Transverse colon (tissue), 4 donors: ENCODE measurements at places on chromosomes 4 and X.

- DNase-seq, result no peak
Observed at GRCh38 chrX:110440016-110440805, 81.6 kb downstream of the RTL9 start.

GRCh38 chr4:165517216-165517615, 138.4 kb downstream of the CPE start:
- DNase-seq, result no peak

GRCh38 chr4:1336088-1336491, 10.9 kb upstream of the UVSSA start:
- no peak for DNase-seq

DNA sequence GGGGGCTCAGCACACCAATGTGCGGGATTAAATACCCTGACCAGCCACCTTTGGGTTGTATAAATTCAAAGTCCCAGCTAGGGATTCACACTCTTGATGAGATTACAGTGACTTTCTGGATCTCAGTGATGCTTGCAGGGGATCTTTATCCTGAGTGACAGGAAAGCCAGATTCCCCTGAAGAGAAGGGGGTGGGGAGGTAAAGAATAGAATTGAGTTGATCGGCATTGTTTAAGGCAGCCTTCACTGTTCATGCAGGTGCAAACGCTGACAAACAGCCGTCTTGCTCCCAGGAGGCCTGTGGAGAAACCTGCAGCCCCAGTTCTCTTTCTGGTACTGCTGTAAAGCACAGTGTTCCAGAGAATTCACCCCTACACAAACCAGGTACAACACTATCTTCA, 19.0 kb downstream of the CXXC4 start:
- no peak for DNase-seq

GRCh38 chr4:38856524-38857337, at the start of gene TLR6:
TSS of gene TLR6 (minus strand) at chr4:38856817. CDS start at chr4:38829473, 27,344 bp downstream.
- DNase-seq, result peak; percentile 76

DNA sequence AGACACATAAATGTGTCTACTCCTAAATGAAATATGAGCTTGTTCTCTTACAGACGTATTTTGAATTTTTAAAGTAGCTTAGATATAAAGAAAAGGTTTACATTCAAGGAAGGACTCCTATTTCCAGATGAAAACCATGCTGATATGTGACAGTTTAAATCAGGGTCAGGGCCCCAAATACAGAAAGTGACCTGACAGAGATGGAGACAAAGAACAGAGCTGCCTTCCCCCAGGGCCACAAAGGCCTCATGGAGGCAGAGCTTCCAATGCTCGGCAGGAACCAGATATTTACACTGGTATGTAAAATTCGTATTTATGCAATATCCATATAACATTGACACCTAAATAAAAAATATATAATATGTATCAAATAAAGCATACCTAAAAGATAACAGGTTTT, 124.0 kb downstream of the PRDM5 start:
- no peak for DNase-seq

DNA sequence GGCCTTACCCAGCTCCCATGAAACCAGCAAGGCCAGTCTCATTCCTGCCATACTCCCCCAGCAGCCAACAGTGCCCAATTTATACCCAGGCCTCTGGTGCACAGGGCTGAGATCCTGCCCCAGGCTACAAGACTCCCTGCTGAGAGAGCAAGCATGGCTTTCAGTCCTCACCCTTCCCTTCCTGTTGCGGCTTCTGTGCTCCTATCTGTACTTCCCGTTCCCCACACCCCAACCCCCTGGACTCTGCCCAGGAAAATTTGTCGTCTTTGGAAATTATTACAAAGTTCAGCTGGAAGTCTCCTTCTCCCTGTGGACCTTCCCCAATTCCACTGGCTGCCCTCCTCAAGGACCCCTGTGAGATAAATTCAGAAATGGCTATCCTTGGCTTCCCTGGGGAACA, 84.1 kb upstream of the GK2 start:
- DNase-seq, result no peak

DNA sequence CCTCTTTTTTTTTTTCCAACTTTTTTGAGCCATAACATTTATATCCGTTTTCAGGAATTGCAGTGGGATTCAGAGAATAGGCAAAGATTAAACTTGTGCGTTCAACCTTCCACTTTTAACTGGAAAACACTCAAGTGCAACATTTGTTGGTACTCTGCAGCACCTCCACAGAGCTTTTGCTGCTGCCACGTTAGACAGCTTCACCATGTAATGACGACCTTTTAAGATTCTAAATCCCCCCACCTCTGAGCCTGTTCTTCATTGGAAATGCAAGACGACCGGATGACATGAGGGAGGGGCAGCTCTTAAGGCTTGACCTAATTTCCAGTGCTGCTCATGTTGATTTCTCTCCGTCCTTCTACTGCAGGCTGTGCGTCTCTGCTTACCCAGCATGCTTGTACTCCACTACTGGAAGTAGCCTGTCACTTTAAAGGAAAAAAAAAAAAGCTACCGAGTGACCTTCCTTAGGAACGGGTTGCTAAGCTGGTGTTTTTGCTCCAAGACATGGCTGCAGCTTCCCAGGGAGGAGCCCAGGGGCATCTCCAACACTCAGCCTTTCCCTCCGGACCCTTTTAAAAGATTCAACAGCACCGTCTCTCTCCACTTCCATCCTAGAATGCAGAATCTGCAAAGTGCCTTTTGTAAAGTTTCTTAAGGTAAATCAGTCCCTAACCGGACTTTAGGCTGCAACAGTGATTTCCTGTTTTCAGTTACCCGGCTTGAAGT, at the start of gene CC2D2A:
CC2D2A (plus strand) TSS at position 481 of the 726 bp plus-strand sequence. CDS start 6,051 bp downstream, outside the sequence.
- peak; percentile 13 for DNase-seq

DNA sequence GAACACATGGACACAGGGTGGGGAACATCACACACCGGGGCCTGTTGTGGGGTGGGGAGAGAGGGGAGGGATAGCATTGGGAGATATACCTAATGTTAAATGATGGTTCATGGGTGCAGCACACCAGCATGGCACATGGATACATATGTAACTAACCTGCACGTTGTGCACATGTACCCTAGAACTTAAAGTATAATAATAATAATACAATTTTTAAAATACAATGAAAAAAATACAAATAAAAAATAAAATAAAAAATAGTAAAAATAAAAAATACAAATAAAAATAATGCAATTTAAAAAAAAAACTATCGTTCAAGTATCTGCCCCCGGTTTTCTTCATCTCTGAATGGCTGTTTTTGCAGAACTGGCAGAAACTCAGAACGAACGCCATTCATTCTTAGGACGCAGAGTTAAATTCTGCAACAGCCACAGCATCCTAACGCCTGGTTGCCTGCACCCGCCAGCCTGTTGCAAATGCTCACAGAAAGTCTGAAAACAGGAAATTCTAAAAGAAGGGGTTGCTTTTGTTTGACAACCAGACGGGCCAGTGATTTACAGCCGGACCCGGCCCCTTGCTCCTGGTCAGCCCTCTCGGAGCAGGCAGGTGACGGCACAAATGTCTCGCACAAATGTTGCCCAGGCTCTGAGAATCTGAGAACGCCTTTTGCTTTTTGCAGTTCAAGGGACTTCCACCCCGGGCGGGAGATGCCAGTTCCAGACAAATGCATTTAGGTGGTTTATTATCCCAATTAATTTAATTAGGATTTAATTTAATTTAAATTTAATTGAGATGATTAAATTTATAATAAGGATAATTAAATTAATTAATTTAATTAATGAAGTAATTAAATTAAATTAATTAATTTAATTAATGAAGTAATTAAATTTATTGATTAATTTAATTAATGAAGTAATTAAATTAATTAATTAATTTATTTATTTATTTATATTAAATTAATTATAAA, 47.8 kb downstream of the CRLF2 start:
- no peak for DNase-seq

GRCh38 chr4:128787509-128788311, 21.8 kb upstream of the JADE1 start:
- DNase-seq, result no peak

GRCh38 chr4:27010334-27010940, 149.8 kb downstream of the STIM2 start:
- DNase-seq, result peak; percentile 63

DNA sequence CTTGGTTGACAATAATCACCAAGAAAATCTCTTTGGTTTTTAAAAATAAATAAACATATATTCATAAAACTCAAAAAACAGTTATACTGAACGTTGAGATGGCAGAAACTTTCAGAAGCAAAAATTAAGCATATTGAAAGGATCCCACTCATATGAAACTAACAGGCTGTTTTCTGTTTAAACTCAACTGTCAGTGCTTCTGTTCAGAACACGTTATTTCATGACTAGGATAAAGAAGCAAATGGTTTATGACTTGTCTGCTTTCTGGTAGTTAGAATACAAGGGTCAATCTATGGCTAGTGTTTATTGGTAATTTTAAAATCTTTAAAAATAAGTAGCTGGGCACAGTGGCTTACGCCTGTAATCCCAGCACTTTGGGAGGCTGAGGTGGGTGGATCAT, 4.1 kb downstream of the GPR82 start:
- DNase-seq, result no peak

DNA sequence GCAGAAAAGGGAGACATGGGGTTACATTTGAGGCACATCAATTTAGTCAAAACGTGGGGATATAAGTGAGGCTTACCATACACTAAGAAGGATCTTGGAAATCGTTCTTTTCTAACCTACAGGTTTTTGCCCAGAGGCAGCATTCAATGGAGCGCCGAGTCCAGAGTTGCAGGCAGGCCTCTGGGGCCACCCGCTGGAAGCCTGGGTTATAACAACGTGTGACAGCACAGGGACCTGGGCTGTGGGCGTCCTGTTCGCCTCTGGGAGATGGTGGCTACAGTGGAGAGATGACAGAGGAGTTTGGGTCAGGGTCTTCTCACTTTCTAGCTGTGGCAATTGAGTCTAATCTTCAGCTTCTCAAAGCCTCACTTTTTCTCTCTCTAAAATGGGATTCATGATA, 53.9 kb downstream of the ENPP6 start:
- peak; percentile 54 for DNase-seq

- no peak for DNase-seq
Observed at GRCh38 chrX:12026481-12026880, 111.8 kb upstream of the FRMPD4 start.

DNA sequence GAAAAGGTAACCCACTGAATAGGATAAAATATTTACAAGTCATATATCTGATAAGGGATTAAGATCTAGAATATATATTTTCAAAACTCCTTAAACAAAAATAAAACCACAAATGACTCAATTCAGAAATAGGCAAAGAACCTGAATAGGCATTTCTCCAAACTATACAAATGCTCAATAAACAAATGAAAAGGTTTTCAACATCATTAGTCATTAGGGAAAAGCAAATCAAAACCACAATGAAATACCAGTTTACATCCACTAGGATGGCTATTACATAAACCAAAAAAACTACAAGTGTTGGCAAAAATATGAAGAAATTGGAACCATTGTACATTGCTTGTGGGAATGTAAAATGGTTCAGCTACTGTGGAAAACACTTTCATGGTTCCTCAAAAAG, 167.0 kb upstream of the GALNT7 start:
- no peak for DNase-seq

- DNase-seq, result no peak
Observed at GRCh38 chr4:71065991-71066510, 72.6 kb downstream of the DCK start.

DNA sequence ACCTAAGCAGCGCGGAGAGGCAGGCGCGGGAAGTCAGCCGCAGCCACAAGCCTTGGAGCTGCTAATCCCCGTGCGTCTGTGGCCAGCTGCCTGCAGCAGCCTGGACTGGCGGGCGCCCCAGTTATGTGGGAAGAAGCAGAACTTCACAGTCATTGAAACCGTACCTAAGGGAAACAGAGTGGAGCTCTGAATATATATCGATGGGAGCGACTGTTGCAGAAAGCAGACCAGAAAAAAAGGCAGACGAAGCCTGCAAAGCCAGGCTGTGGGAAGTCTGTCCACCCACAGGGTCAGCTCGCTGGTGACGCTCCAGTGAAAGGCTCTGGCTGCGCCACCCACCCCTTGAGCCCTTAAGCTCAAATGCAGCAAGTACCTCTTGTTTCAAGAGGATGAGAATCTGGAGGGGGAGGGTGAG, 24.7 kb downstream of the KCNE5 start:
- DNase-seq, result no peak

DNA sequence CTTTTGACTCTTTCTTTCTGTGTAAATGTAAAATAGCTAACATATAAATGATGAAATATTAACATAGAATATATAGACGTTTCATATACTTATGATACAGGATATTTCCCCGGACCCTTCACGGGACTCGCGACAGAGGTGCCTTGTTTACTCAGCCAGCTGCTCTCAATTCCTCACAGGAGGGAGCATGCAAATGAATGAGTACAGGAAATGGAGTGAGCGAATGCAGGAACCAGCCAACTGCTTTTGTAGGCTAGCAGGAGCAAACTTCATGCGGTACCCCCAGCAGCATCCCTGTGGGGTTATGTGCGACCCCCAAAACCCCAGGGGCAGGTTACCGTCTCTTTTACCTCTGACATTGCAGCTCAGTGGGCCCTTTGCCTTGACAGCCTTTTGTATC, 110.3 kb upstream of the PDHA2 start:
- DNase-seq, result no peak

GRCh38 chr4:40564004-40564403, 65.7 kb downstream of the RBM47 start:
- DNase-seq, result no peak

DNA sequence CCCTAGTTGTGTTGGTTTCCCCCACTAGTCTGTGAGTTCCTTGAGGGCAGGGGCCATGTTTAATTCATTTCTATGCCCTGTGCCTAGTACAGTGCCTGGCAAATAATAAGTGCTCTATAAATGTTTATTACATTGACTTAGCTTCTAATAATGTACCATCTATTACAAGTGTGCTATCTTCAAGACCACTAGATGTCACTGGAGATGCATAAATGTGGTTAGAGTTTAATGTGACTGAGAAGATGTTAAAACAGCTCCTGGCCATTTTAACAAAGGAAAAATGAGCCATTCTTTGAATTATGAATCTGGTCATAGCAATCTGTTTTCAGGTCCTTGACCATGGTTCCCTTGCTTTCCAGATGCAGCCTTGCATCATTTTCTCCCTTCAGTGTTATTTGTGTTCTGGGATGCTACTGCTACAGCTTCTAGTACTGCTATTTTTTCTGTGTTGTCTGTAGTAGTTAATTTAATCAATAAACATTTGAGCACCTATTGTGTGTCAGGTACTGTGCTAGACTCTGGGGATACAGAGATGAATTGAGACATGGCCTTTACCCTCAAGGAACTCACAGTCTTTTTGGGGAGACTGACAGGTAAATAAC, 43.2 kb downstream of the SLC9A6 start:
- no peak for DNase-seq

- no peak for DNase-seq
Observed at GRCh38 chr4:48266781-48267180, 2.9 kb downstream of the TEC start.

DNA sequence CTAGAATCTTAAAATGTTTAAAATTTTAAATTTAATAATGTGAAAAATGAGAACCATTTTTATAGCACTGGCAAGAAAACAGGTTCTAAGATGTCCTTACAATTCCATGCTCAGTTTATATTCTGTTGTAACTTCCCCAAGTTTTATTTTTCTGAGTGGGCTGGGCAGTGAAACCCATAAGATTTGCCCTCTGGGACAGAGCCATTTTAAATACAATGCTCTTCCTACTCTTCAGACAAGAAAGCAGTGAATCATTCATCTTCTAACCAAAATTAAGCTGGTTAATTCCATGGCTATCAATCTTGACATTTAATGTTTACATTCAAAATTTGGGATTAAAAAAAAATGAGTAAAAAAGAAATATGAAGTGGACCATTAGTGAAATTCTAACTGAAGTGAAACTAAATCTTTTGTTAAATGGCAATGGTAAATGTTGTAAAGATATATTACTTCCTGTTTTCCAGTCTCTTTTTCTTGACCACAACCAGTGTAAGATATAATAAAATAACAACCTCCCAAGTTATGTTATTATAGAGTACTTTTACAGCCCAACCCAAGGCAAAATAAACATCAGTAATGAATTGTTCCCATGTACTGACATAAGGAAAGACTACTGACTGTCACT, 37.2 kb upstream of the PTPN13 start:
- DNase-seq, result no peak
